GM12865 (cell line): ENCODE measurements at places on chromosomes 6 and 20.

DNA sequence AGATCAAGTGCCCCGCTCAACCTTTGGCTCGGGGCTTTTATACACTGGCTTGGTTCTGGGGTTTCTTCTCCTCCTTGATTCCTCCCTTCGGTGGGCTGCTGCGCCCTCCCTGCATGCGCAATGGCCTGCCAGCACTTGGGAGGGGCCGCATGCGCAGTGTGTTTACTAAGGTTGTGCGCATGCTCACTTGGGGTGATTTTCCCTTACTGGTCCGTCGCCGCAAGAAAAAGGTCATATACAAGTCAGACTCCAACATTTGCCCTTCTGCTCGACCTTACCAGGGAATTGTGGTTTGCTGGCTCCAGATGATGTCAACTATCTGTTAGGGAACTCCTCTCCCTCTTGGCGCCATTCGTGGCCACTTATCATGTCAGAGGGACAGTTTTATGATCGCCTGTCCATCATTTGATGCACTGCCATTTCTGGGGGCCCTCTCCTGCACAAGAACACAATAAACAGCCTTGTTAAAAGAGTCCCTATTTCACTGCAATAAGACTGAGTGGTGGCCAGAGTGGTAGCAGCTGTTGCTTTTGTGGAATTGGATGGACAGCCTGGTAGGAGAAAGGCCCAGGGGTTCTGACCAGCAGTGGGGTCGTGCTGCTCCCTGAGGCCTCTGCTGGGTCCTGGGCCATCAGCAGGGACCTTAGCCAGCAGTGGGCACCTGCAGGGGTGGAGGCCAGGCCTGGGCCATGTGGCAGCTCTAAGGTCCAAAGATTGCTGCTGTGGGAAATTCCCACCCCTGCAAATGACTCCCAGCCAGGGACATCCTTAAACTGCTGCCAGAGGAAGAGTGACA is 2.8 kb upstream of the LBP start:
- DNase-seq, result no peak

- DNase-seq, result no peak
These were observed 384.5 kb downstream of the SMOC2 start for GRCh38 chr6:168825226-168826077.

- no peak for DNase-seq
These were observed 3.1 kb downstream of the IFNGR1 start for GRCh38 chr6:137216106-137216505.

GRCh38 chr6:30615958-30616810 is 859 bp downstream of the PPP1R10 start:
- DNase-seq, result peak; percentile 64

GRCh38 chr6:86118271-86118670 is 475.6 kb upstream of the SYNCRIP start:
- DNase-seq, result no peak

DNA sequence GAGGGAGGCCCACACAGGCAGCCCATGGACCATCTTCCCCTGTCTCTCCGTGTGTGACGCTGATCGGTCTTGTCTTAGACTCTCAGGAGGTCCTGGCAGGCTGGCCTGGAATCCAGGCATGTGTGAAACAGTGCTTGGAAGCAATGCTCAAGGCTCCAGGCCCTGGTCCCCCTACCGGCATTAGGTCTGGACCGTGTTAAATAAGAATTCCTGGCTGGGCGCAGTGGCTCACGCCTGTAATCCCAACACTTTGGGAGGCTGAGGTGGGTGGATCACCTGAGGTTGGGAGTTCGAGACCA is 13.0 kb downstream of the IP6K3 start:
- no peak for DNase-seq

GRCh38 chr6:11136809-11137208 is 25.3 kb upstream of the ERVFRD-1 start:
- DNase-seq, result no peak

DNA sequence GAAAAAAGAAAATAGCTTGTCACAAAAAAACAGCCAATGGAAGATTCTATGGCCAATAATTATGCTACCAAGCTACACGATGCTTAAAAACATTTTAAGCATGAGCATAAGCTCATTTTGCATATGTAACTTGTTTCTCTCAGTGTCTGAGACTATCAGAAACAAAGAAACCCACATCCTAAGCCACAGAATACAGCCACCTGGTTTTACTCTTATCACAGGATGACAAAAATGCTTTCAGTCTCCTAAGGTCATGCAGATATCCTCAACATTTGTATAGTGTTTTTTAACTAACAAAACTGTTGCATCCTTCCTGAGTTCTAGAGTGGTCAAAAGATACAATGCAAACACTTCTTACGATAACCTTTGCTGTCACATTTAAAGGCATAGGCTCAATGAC is 172.1 kb upstream of the RUNX2 start:
- DNase-seq, result peak; percentile 89

GRCh38 chr20:17631576-17632319 is 50.3 kb downstream of the RRBP1 start:
- DNase-seq, result no peak

DNA sequence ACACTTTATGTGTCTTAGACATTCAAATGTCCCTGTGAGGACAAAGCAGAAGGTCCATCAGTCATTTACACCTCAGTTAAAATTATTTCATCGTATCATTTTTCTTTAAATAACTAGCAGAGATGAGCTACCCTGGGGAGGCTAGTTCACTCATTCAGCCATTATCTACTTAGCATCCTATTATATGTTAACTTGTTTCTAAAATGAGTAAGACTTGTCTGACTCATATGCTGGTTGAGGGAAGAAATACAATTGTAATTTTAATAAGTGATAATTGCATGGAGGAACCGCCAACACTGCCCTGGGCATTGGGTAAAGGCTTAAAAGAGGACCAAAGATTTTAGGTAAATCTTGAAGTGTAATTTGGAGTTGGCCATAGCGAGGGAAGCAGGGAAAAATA is 12.4 kb upstream of the PTPRK start:
- no peak for DNase-seq

DNA sequence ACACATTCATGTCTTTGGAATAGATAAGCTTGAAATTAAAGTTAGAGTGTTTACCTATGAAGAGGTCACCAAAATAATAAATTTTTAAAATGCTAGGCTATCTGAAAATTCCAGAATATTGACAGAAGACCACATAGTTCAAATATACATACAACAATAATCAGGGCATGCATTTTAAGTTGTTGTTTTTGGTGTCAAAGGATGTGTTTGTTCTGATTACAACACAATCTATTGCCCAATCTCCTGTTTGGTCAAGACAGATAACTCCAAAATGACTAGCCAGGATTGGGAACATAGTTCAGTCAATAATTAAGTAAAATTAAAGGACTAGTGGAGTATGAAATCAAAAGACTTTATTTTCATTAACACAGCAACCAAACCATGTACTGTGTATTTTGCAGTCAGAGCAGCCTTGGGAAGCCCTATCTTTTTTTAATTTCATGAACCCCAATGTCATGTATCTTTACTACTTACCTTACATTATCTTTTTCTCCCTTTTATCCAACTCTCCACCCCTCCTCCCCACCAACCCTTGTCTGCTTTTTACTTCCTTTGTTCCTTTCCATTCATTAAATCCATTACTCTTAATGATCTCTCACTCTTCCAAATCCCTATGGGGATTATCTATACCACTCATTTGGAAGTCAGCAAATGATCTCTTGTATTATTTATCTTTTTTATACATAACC is 111.2 kb downstream of the CDK19 start:
- no peak for DNase-seq

GRCh38 chr6:40444312-40444711 is 142.9 kb downstream of the LRFN2 start:
- DNase-seq, result no peak

DNA sequence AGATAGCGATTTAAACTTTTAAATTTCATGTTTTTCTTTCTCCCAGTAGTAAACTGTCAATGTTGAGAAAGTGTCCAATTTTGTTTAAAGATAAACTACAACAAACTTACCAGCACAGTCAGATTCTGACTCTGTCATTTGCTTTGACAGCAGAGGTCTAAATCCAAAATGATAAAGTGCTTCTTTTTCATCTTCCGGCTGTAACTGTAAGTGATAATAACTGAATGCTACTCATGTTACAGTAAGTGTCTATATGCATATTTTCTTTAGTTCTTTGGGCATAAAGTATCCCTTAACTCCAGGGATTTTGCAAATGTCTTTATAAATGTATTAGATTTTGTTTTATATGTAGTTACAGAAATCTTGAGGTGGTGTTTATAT is 610.4 kb downstream of the RFPL4B start:
- no peak for DNase-seq

GRCh38 chr6:111524735-111525134 is 41.7 kb upstream of the REV3L start:
- no peak for DNase-seq

- no peak for DNase-seq
These were observed 20.9 kb upstream of the SPO11 start for GRCh38 chr20:57308451-57309271.

- peak; percentile 57 for DNase-seq
These were observed 8.7 kb downstream of the FNDC11 start for GRCh38 chr20:63562461-63563224.

- DNase-seq, result no peak
These were observed 121.2 kb downstream of the DST start for GRCh38 chr6:56521454-56521853.

DNA sequence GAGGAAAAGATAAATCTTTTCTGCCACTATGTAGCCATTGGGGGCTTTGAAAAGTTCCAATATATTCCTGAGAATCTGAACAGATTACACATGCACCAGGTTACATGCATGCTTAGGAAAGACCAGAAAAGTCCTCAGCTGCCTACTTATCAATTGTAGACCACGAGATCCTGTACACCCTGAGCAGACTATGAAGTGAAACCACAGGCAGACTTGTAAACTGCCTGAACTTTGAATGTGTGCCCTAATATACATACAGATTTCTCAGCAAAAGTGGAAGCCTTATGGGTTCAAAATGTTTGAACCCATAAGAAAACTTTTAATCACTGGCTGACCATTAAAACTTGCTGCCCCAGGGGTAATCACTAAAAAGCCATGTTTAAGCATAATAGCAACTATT is 273.5 kb upstream of the RUNX2 start:
- peak; percentile 30 for DNase-seq

DNA sequence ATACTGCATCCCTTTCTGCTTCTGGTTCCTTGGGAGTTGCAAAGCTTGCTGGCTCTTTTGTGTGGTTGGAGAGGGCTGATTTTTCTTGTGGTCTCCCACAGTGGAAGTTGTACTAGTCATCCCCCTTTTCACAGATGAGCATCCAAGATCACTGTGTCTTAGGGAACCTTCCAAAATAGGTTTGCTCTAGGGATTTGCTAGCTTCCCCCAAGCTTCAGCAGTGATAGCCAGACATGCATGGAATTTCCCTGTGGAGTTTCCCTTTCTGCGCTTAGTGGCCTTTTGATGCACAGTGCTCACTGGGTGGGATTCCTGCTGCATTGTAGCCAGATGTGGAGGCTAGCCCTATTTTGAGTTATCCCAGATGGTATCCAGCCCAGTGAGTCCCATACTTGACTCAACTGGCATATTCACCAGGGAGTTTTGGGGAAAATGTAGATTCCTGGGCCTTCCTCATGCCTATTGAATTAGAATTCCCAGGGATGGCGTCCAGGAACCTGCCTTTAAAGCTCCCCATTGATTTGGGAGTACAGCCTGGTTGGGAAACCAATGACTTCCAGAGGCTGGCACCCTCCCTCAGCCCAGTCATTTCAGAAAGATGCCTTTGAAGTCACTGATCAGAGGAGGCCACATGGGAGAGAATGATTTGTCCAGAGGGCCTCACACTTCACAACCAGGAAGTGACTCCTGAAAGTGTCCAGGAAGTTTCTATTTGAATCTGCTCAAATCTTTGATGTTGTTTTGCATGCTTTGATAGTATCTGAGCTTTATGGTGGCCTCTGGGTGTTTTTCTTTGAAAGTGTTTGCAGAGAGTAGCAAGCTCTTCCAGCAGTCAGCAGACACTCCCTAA is 25.9 kb downstream of the PPARD start:
- peak; percentile 83 for DNase-seq

DNA sequence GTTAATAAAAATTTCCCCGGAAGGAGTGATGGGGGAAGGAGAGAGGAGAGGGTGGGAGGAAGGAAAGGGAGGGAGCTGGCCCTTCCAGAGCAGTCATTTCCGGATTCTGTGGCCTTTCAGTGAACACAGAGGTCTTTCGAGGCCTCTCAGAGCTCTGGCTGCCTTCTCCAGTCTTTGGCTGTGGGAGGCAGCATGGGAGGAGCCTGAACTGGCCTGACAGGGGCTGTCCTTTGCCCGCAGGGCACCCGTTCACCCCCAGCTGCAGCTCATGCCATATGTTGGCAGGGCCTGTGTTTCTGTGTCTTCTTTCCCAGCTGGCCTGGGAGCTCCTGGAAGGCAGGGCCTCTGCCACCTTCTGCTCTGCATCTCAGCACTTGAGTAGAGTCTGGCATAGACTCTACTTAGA is 95.5 kb downstream of the PPP1R14C start:
- no peak for DNase-seq

DNA sequence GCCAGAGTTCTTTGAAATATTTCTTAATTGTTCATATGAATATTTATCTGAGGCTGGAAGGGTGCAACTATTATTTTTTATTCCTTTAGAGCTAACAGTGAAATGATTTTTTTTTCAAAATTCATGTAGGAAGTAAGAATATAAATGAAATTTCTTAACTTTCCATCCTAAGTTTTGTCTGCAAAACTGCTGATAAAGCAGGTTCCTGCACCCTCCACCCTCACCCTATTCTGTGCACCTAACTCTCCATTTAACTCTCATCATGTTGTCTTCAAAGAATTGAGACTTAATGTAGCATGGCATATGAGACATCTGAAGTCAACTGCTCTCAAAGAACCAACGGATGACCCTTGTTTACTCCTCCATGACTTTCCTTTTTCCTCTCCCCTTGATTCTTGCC is 23.5 kb upstream of the MANEA start:
- no peak for DNase-seq

DNA sequence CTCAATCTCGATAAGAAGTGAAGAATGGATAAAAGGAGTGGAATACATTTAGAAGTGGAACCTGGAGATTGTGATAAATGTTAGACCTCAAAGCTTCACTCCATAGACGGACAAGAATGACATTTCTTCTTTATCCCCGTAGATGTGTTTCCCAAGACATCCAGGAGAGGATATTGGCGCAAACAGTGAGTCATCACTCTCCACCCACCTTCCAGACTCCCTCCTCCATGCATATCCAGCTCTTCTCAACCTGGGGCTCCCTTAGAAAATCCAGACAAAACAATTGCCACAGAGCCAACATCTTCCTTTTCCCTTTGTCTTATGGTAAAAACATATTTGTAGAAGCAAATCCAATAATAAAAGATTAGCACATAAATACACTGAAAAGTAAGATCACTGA is 586.1 kb downstream of the PTPRT start:
- no peak for DNase-seq

- peak; percentile 45 for DNase-seq
These were observed at the start of gene BMP2 for GRCh38 chr20:6767536-6768227. Gene BMP2 (plus strand): TSS chr20:6767686. CDS start chr20:6770127, 2,441 bp downstream.

- peak; percentile 22 for DNase-seq
These were observed 69.5 kb upstream of the LGSN start for GRCh38 chr6:63389191-63389844.
